ENCODE measurements at places on chromosomes 7 and 10. TPM values are rescaled to one million over a fixed set of nuclear protein-coding genes. Genes with fewer than 3 reads are reported as not detected.

Gene ARPC1B
- 357 TPM for total RNA-seq

Gene HKDC1
- total RNA-seq, result 15.4 TPM

Gene STAMBPL1
- total RNA-seq, result 3.0 TPM

Gene MARVELD1
- total RNA-seq, result 12.6 TPM

Gene RELN
- total RNA-seq, result 0.21 TPM

Gene UNCX
- not detected for total RNA-seq

Gene PITX3
- total RNA-seq, result not detected

Gene CNNM1
- total RNA-seq, result under 0.01 TPM

Gene PTER
- 26.4 TPM for total RNA-seq

Gene OPALIN
- not detected for total RNA-seq

Gene ITPRID1
- not detected for total RNA-seq

Gene MAD1L1
- 70.1 TPM for total RNA-seq

Gene COBL
- 1.1 TPM for total RNA-seq

Gene AGBL3
- total RNA-seq, result 0.64 TPM

Gene SMNDC1
- 8.5 TPM for total RNA-seq

Gene BLNK
- total RNA-seq, result 5.5 TPM

Measured in tracheal epithelial cell (primary cell).